ENCODE measurements at places on chromosomes 2 and 18.

- DNase-seq, result no peak
Measured at GRCh38 chr2:2647141-2647541, 316.1 kb upstream of the MYT1L start.

GRCh38 chr2:197207598-197207997 is 103.0 kb downstream of the ANKRD44 start:
- DNase-seq, result no peak

DNA sequence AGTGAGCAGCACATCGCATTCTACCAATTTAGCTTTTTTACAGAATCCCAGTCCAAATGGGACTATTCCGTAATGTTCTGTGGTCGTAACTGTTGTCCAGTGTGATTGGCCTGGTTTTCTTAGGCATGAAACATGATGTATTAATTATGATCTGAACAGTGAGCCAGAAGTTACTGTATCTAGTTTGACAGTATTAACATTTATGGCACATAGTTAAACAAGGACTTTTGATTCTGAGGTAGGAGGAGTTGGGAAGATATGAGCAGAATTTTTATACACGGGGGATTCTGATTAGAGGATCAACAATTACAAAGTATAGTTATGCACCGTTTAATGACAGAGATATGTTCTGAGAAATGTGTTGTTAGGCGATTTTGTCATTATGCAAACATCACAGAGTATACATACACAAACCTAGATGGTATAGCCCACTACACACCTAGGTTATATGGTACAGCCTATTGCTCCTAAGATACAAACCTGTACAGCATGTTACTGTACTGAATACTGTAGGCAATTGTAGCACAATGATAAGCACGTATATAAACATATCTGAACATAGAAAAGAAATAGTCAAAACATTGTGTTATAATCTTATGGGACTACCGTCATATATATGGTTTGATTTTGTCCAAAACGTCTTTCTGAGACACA is 85.0 kb downstream of the DPP10 start:
- DNase-seq, result no peak

GRCh38 chr18:4823091-4823490 is 368.0 kb upstream of the DLGAP1 start:
- no peak for DNase-seq

DNA sequence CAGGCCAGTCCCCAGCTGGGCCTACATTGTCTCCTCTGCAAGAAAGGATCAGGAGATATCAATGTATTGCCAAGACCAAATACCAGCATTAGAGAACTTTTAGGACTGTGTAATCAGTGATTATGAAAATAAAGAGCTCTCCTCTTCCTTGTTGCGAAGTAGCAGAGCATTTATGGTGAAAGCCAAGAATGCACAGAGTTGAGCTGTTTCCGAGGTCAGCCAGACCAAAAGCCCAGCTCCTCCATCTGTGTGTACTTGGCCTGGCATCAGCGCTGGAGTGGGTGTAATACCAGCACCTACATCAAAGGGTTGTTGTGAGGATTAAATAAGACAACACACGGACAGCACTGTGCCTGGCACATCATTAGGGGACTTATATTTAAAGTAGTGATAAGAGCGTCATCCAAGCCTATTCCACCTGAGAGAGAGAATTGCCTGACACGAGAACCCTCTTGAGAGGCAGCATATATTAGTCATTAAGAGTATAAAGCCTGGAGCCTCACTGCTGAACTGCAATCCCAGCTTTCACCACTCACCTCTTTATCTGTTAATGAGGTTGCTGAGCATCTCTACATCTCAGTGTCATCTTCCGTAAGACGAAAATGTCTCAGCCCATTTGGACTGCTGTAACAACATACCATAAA is 7.4 kb upstream of the SLC16A14 start:
- DNase-seq, result no peak

DNA sequence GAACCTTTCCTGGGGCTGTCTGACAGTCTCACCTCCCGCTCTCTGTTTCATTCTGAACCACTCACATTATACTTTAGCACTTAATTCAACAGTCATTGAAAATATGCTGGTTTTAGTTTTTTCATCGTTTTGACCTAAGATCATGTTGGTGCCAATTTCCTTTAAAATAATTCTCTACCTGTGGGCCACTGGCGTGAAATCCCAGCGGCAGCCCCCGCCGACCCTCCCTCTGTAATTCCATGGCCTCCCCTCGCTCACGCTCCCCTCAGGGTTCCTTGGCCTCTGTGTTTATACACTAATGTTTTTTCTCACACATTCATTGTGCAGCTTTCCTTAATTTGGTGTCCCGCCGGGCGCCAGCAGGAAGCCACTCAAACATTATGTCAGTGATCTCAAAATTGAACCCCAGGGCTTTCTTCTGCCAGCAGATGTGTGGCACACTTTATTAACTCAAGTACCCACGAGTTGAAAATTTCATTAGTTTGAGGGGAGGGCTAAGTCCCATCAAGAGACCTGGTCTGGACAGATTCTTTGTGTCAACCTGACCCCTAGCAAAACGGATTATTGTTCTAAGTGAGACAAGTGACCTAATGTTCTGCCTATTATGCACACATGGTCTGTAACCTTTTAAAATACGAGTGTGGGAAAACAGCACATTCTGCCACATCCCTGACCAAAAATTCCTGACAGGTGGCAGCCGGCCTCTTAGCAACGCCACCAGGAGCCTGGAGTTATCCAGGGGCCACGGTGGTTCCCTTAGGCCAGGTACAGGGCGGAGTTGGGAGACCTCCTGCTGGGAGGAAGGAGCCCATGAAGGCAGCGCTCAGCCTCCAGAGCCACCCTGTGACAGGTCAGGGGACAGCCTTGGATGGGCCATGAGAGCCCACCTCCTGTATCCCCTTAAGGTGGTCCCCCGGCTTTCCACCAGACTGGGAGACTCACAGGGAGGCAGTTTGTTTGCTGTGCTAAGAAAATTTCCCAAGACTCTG is 53.1 kb downstream of the APOB start:
- no peak for DNase-seq

DNA sequence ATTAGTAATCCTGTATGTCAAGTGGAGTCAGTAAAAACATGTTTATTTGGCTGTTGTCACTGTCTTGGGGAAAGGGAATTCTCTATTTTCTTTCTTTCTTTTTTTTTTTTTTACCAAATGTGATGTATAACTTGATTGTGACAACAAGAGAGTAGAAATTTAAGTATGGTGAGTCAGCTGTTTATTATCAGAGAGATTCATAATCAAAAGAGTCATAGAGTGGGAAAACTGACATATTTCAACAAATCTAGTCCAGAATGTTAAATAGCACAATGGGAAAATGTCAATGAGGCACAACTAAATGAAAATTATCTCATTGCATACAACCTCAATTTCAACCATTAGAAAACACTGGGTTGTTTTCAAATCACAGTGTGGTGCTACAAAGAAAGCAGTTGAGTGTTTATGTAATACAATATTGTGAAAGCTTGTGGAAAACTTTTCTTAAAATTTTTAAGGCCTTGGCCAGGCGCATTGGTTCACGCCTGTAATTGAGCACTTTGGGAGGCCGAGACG is 111.9 kb upstream of the DTNA start:
- no peak for DNase-seq

GRCh38 chr2:19577723-19578122 is 219.3 kb upstream of the OSR1 start:
- DNase-seq, result no peak

GRCh38 chr2:120744817-120745216 is 9.1 kb downstream of the GLI2 start:
- no peak for DNase-seq

GRCh38 chr2:70043252-70043875 is 43.9 kb upstream of the PCBP1 start:
- no peak for DNase-seq

- no peak for DNase-seq
Measured at GRCh38 chr2:118936936-118937335, 5.1 kb upstream of the MARCO start.

DNA sequence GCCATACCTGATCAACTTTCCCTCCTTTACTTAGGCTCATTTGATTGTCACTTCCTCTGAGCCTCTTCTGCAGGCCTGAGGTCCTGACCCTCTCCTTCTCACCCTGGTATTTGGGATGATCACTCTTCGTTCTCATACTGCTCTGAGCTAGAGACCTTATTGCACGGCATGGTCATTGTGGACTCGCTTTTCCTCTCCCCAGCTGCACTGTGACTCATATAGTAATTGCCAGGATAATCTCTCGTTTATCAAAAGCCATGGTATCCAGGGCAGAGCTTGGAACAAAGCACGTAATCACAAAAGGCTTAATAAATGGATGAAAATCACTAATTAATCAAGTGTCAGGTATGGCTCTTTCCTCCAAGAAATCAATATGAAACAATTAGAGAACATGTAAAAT is 40.9 kb upstream of the TRIB2 start:
- no peak for DNase-seq

- no peak for DNase-seq
Measured at GRCh38 chr2:68336192-68336591, 16.4 kb upstream of the CNRIP1 start.

DNA sequence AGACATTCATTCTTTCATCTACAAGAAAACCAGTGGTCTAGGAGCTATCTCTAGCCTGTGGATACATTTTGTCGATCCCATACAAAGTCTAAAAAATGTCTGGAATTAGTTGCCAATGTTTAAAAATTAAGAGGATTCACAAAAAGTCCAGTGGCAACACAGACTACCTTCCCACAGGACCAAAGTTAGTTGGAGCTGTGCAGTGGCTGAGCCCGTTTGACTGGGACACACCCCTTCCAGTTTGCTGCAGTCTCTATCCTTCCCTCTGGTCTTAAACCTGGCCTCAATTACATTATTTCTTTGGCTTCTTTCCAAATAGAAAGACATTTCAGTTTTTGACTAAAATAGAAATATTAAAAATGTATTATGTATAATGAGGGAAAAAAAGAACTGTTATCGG is 18.6 kb downstream of the SLC16A14 start:
- DNase-seq, result no peak

DNA sequence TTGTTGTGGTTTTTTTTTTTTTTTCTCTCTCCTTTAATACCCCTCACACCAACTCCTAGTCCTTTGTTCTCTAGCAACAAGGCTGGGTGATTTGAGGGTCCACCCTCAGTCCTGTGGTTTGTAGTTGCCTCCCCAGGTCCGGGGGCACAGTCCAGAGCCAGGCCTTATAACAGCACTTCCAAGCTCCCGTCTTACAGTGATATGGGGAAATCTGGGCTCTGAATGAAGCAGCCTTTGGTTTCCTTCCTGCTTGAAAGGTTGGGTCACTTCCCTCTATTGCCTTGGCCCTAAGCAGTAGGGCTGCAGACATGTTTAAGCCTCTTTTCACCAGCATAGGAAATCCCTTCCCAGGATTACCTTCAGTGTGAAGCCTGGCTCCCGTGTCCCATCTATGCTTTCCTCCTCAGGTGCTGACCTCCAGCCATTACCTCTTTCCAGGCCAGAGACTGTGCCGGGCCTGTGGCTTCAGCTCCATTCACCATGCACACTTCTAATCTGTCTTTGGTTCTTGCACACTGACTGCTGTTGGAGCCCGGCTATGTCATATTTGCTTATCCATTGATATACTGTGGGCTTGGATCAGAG is 21.2 kb upstream of the NTSR2 start:
- no peak for DNase-seq

DNA sequence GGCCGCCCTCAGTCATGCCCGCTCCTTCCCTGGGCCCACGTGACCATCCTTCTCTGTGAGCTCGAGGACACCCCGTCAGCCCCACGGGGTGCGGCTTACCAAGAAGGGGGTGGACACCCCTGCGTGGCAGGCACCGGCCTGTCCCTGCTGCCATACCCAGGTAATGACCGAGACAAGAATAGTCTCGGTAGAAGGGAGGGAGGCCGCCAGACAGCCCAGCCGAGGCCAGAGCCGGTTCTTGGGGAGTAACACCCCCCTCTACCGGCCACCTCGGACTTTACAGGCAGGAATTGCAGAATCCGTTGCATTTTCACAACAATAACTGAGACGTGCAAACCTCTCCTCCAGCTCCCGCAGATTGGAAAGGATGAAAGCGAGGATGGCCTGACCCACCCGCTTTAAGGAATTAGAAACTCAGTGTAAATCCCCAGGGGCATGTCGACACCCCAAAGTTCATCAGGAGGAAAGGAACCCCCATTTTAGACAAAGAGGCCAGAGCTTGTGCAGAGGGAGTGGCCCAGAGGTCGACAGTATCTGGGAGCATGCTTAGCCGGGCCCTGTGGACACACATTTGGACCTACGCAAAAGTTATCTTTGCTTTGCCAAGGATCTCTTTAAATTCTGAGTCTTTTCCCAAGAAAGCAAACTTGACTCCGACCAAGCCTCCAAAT is 60.1 kb upstream of the GLI2 start:
- DNase-seq, result no peak

DNA sequence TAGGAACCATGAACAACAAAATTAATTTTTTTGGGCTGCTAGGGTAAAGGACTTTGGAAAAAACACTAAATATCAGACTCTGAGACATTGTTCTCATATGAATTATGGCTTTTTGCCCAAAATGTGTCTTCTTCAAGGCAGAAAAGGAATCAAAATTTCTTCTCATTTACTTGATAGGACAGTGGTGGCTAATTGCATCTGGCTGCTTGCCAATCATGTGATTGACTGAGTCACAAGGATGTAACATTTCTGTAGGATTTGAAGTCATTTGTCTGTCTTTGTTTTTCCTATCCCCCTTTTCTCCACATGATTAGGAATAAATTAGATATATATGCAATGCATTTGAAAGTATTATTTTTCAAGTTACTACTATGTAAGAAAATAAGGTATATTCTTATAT is 130.2 kb downstream of the SLC4A10 start:
- DNase-seq, result no peak

- DNase-seq, result no peak
Measured at GRCh38 chr2:24906466-24906865, 13.6 kb downstream of the ADCY3 start.

- DNase-seq, result no peak
Measured at GRCh38 chr2:239555571-239555905, 154.7 kb upstream of the HDAC4 start.

GRCh38 chr2:67290451-67291290 is 106.5 kb upstream of the ETAA1 start:
- no peak for DNase-seq

DNA sequence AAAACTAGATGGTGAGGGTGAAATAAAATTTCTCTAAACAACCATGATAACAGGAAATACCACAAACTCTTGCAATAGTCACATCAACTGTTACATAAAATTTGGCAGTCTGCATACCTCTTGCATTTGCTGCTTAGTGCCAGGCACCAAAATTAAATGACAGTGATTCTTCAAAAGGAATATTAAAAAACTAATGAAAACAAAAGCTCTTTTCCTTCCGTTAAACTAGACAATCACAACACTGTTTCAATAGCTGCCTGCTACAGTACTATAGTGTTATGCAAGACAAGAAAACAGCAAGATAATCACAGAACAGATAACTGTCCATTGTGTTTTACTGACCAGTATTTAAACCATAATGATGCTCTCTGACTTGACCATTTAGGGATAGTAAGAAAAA is 239.0 kb upstream of the SMAD7 start:
- no peak for DNase-seq

- DNase-seq, result no peak
Measured at GRCh38 chr2:10242998-10243925, 59.4 kb upstream of the HPCAL1 start.

- DNase-seq, result no peak
Measured at GRCh38 chr18:10168477-10168876, 254.7 kb downstream of the VAPA start.
